Stimulated activated CD4-positive, alpha-beta T cell treated with anti-CD3 and anti-CD28 coated beads, Interleukin-15, amount 100 ng/mL, for 24 hours (primary cell): ENCODE measurements at places on chromosomes 12 and 14.
A peak's percentile ranks its signal among the peaks of the same experiment; 100 is the strongest.

DNA sequence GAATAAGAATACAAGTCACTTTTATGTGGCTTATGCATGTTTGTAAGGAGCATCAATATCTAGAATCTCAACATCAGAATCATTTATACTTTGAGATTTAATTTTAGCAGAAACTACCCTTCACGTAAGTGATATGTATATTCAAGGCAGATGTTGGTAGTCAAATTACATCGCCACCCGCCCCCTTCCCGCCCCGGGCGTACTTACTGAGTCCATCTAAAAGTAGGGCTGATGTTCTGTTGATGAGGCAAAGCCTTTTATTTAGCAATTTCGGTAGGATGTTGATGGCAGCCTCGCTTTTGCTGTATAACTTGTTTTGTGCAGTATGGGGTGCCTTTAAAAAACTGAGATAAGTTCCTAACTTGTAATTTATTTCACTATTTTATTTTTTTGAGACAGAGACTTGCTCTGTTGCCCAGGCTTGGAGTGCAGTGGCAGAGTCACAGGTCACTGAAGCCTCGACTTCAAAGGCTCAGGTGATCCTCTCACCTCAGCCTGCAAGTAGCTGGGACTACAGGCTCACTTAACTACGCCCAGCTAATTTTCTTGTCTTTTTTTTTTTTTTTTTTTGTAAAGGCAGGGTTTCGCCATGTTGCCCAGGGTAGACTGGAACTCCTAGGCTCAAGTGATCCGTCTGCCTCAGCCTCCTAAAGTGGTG, 30.8 kb downstream of the KTN1 start:
- no peak for DNase-seq

DNA sequence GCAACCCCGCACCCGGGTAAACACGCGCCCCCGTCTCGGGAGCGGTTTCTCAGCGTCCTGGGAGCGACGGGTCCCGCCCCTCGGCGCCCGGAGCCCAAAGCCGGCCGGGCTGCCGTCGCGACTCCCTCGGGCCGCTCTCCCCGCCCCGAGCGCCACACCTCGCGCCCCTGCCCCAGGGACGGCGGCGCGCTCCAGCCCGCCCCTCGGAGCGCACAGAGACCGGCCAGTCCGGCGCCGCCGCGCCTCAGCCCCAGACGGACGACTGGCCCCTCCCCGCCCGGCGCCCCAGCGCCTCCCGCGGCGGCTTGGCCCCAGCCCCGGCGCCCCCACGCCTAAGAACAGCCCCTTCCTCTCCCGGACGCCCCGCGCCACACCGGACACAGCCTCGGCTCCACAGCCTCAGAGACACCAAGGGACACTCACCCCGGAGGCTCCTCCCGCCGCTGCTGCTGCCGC, 411 bp downstream of the BTBD7 start:
- DNase-seq = peak; percentile 44

DNA sequence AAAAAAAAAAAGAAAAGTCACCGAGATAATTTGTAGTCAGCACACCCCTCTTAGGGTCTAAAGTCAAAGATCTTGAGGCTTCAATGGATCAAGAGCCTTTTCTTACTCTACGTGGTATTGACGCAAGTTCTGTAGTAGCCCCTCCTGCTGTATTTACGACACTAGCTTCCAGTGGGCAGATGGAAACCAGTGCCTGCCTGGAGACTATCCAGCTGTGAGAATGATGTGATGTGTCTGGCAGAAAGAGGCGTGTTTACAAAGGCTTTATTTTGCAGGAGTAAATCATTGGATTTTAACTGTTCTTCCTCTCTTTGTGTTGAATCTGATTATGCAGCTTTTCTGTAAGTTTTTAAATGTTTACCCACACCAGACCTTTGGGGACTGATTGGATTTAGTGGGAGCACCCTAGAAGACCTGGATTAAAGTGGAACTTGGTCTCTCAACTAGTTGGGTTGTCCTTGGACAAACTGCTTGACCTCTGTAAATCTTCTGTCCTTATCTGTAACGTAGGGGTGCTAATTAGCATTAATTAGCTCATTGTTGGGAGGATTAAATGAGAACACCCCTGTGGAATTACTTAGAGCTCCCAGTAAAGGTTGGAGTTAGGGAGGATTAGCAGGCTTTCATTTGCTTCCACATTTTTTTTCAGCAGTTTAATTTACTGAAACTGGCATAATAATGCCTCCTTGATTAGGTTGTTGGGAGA, 72.4 kb downstream of the RASSF3 start:
- DNase-seq = no peak

DNA sequence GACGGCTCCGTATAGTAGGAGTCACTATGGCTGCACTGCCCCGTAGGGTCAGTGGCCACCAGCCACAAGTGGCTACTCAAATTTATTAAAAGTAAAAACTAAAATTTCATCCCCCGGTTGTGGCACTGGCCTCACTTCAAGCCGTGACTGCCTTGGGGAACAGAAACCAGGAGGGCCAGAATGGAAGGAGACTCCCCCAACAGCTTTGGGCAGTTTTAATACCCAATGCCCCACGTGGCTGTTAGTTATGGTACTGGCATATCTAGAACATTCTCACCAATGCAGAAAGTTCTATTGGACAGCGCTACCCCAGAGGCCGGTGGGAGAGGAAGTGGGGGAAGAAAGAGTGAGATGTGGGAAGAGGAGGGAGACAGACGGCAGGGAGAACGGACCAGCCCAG, 6.2 kb downstream of the NCOR2 start:
- DNase-seq = no peak

DNA sequence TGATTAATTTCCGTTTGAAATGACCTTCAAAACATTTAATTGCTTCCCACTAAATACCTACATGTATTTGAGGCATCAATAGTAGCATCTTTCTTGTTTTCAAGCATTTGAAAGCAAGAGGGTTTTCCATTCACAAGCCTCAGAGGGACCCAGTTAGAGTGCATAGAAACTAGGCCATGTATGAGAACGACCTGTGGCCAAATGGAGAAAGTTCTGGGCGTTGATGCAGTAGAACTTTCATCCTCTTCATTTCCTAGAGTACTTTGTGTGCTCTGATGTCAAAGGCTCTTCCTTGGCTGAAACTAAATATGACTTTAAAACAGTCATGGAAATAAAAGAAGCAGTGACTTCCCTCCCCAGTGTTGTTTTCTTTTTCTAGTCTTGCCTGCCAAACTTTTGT, 944 bp upstream of the DHRS7 start:
- no peak for DNase-seq

- no peak for DNase-seq
Measured at GRCh38 chr12:4934407-4935035, 24.8 kb downstream of the KCNA1 start.

DNA sequence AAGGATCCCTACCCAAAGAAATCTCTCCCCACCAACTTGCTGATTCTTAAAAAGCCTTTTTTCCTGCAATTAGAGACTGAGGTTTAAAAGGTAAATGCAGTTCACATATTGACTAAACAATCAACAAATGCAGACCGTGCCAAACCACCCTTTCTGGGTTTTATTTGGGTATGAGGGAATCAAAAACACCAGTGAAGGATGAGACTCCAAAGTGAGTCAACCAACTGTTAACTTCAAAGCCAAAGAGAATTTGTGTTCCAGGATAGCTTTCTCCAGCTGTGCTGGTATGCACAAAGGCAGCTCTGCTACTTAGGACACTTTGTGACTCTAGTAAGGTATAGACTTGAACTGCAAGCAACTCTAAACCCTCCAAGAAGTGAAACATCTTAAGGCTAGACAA, 39.4 kb downstream of the RPS29 start:
- no peak for DNase-seq

DNA sequence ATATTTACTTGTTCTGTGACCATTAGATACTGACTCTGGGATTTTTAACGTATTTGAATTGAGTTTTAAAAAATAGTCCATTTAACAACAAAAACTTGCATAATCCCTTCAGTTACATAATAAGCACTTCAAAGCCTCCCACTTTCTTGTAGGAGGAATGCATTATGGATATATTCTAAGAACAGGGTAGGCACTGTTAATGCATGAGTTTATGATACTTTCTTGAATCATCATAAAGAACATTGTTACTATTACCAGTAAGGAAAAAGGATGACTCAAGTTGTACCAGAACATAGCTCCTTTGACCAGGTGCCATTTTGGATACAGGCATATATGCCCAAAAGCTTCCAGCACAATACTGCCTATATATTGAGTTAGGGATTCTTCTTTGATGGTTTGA, 671.4 kb downstream of the GALC start:
- DNase-seq = no peak

- DNase-seq = no peak
Measured at GRCh38 chr14:77105145-77105939, 7.3 kb downstream of the CIPC start.

DNA sequence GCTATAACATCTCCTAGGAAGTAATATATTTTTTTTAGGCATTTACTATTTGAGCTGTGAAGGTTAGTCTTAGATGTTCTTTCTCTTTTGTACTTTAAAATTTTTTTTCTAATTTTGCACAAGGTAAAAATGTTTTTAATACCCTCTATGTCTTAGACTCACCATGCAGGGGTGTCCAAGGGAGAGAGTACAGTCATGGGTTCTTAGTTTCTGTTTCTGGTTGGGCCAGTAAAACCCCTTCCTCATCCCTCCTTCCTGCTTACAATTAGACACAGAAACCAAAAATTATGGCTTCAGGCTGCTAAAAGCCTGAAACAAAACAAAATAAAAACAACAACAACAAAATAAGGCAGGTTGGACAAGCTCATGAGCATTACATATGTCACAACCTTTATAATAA, 193.0 kb downstream of the SYT1 start:
- no peak for DNase-seq

DNA sequence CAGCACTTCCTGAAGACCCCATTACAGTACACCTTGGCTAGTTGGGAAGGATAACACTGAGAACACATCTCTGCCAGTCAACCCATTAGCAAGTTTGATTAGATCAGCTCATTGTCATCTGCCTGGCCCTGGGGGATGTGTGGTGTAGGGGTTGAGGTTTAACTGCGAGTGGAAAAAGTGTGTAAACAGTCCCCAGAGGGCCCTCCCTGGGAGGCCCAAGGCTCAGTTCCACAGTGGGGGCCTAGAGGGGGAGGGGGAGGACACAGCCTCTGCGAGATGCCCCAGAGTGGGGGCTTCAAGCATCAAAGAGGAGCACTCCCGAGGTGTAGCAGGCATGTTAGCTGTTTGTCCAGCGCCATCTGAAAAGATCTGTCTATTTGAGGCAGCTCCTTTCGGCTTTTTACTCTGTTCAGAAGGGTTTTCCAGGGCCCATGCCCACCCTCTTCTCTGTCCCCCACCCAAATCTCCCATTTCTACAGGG, 344 bp downstream of the LPAR5 start:
- peak; percentile 71 for DNase-seq

GRCh38 chr12:9133216-9133916, 17.6 kb upstream of the A2M start:
- DNase-seq = no peak

- no peak for DNase-seq
Measured at GRCh38 chr14:44783901-44784300, 177.8 kb downstream of the KLHL28 start.

GRCh38 chr12:24113701-24114100, 164.2 kb upstream of the SOX5 start:
- no peak for DNase-seq

DNA sequence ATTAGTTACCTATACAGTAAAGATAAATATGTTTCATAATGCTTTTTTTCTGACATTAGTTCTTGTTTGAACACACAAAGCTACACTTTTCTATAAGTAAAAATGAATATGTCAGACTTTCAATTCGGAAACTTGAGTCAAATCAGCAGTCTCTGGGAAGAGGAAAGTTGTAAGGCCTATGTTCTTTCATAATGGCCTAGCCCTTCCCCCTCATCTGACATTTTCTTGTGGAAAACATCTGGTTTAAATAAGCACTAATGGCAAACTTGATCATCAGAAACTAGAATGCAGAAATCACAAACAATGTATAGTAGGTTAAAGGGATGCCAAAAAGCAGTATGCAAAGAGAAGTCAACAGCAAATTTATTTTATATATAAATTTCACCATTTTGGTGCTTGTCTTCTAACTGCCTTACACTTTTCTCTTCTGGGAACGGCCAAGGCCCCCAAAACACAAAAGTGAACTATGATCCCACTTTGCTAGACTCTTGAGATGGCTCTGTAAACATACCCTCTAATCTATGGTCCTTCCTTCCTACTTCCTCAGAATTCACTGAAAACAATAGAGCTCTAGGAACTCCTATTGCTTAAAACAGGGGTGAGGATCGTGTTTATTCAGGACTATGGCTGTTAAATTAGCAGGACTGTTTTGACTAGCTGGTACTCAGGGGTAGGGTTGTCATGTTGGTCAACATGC, 444.1 kb downstream of the RAD51B start:
- DNase-seq = no peak

DNA sequence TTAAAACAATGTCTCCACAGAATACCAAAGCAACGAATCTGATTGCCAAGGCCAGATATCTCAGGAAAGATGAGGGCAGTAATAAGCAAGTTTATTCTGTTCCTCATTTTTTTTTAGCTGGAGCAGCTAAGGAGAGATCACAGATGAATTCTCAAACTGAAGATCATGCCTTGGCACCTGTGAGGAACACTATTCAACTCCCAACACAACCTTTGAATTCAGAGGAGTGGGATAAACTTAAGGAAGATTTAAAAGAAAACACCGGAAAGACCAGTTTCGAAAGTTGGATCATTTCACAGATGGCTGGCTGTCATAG, 994 bp downstream of the PRORP start:
- no peak for DNase-seq

- DNase-seq = peak; percentile 94
Measured at GRCh38 chr14:88385212-88386101, at the start of gene SPATA7. TSS of gene SPATA7 (plus strand) at chr14:88385657. CDS start at chr14:88385819, 162 bp downstream.

DNA sequence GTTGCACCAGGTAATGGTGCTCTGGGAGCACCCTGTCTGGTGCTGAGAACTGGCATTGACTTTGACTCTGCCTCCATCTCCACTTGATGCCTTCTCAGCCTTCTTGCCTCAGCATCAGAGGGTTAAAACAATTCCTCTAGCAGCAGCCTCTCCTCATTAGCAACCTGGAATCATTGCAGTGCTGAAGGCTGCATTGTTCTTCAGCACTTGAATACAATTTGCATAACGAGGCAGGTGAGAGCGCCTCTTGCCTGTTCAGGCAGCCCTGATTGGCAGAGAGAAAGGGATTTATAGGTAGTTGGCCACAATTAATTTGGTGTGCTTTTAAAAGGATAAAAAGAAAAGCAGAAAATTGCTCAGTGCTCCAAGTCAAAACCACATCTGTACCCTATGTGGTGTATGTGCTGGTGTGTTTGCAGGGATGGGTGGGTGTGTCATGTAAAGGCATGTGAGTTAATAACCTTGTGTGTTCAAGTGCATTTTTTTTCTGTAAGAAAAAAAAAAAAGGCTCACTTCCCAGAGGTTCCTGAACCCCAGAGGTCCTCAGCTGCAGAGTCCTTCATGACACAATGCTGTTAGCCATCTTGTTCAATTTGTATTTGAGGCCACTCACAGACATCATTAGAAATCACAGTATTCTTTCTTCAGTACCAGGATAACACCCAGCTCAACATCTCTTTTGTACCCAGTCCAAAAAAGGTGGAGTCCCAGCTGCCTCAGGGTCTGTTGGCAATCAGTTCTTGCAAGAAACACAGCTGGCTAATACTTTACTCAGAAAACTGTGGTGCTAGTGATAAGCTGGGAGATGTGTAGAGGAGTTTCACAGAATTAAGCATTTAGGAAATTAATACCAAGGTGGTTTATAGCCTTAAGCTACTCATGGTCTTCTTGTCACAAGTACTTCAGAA, 385.6 kb downstream of the GRIN2B start:
- DNase-seq = no peak
